Ammon's horn (tissue), 1 donor: ENCODE measurements at places on chromosomes 11 and 22.

GRCh38 chr11:67111261-67111660, 7.8 kb upstream of the KDM2A start:
- no peak for DNase-seq

DNA sequence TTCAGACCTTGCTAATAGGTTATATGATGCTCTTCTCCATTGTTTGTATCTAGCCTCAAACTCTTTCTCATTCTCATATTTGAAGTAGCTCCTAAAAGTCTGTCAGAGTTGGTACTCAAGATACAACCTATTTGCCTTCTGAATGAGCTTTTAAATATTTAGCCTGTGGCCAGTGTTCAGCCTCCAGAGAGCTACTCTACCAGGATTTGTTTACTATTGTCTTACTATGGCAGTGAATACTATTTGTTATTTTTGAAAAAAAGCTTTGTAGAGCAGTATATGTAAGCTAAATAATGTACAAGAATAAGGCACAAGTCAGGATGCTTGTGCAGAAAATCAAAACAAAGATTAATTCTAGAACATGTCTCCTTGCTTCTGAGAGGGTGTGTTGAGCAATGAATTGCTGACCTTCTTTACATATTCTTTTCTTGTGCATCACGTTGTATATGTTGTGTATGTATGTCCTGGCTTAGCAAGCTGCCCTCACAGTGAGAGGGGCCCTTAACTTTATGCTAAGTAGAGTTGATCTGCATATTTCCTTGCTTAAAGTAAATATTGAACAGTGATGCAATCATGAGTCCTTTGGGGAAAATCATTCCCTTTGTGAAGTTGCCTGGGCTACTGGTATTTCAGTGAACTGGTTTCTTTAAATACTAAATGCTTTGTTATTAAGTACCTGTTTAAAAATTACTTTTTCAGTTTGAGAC, 438.0 kb downstream of the LUZP2 start:
- no peak for DNase-seq

GRCh38 chr11:119545978-119546915, 123.3 kb upstream of the THY1 start:
- no peak for DNase-seq

GRCh38 chr11:36388071-36388470, 92.0 kb downstream of the PRR5L start:
- no peak for DNase-seq

- no peak for DNase-seq
Measured at GRCh38 chr11:45772986-45773785, 31.8 kb upstream of the SLC35C1 start.

- no peak for DNase-seq
Measured at GRCh38 chr11:27116684-27117083, 76.1 kb downstream of the BBOX1 start.

DNA sequence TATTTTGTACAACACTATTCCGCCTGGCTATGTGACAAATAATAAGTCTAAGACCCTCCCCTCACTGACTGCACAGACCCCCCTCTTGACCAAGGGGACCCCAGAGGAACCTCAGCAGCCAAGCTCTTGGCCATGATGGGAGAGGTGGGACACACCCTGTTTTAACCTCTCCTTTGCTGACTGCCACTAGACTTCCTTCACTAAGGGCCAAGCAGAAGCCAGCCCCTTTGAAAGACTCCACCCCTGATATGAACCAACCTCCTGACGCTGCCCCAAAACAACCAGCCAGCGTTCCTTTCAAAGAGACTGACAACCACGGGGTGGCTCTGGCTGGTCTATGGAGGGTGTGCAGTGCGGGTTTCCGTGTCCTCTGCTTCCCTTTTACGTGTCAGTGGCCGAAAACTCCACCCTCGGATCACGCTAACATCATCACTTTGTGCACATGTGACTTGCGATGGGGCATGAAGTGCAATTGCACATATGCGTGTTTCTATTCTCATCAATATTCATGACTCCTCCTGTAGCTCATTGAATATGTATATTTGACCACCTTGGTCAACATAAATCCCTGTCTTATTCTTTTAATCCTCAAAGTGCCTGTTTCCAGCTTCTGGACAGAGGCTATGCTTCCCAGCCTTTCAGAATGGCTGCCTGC, 643.9 kb downstream of the TBC1D22A start:
- DNase-seq, result no peak

DNA sequence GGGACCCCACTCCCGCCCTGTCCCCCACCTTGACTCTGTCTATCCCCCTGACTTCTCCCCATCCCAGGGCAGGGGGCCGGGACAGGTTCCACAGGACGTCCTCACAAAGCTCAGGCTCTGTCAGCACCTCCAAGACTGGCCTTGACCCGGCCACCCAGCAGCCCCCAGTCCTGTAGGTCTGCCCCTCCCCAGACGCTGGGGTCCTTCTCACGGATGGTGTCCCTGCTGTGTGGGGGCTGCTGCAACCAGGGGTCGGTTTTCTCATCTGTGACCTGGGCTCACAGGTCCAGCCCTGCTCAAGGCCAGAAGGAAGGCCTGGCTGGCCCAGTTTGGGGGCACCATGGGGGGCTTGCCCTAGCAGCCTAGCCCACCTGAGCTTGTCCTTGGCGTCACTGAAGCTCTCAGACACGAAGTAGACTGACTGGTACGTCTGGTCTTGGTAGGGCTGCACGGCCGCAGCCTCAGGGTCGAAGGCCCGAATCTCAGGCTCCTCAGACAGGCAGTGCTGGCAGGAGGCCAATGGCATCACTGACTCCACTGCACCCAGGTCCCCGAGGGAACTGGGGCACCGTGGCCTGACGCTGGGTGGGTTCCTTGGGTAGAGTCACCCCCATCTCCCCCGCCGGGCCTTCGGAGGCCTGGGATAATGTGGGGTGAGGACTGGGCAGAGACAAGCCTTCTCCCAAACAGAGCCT, 4.0 kb upstream of the INS start:
- DNase-seq, result no peak

DNA sequence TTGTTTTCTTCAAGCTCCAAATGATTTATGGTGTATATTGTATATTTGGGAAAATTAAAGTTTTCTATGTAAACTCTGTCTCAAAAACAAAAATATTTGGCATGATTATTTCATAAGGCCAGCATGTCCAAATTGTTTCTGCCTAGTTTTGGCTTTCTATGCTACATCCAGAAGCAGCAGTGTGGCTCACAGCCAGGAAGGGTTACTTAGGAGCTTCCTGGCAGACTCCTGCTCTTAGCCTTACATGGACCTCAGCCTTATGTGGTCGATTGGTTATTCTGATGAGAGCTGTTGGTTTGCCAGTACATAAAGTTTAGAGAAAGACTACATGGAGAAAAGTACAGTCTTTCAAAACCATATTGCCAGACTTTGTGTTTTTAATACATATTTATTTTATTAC, 297.7 kb upstream of the FAT3 start:
- DNase-seq, result no peak

DNA sequence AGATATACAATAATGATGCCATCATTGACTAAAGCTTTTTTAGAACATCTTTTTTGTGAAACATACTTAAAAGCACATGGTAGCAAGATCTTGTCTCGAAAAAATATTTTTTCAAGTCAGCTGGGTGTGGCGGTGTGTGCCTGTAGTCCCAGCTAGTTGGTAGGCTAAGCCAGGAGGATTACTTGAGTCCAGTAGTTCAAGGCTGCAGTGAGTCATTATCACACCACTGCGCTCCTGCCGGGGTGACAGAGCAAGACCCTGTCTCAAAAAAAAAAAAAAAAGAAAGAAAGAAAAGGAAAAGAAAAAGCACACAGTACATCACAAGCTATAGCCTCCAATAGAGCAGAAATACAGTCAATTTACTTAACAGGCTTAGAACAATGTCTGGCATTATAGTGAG, 37.0 kb downstream of the ENTHD1 start:
- no peak for DNase-seq

DNA sequence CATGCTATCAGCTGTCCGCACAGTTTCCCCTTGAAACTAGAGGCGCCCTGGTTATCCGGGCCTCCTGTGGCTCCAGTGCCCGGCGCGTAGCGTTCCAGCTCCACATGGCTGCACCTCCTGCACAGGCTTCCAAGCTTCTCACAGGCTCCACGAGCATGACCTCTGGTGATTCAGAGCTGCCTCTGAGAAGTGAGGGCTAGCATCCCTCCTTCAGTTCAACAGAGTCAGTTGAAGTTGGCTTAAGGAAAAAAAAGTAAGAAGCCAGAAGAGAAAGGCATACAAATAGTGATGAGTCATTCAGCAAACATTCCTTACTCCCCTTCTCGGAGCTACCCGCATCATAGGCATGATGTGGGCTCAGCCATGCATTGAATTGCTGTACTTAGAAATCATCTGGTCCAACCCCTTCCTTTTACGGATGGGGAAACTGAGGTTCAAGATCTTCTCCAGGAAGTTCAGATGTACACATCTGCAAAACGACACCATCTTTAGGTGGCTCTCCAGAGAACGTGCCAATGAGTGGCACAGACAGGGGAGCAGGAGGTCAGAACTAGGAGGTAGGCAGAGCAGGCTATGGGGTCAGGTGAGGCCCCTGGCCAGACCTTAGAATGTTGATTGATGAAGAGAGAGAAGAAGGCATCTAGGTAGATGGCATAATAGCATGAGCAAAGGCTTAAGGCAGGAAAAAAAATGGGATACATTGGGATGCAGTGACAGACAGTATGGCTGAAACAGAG, 216.3 kb upstream of the TBCEL start:
- no peak for DNase-seq

GRCh38 chr11:17116117-17116516, 38.6 kb upstream of the RPS13 start:
- DNase-seq, result no peak
